ENCODE measurements at places on chromosomes 13 and 19. TPM values are rescaled to one million over a fixed set of nuclear protein-coding genes. Genes with fewer than 3 reads are reported as not detected.

The ZNF880 gene
- total RNA-seq: 49.1 TPM

The ACP5 gene
- 12.4 TPM for total RNA-seq

The DZIP1 gene
- total RNA-seq: 24.2 TPM

The METTL21C gene
- total RNA-seq: not detected

The SERPINE3 gene
- total RNA-seq: 0.17 TPM

The SNRPD2 gene
- 169 TPM for total RNA-seq

The UBE2L5 gene
- total RNA-seq: not detected

The PRR22 gene
- 1.0 TPM for total RNA-seq

The SOHLH2 gene
- total RNA-seq: 3.5 TPM

The P2RY11 gene
- 4.0 TPM for total RNA-seq

The ZNF100 gene
- 19.4 TPM for total RNA-seq

The MKNK2 gene
- 159 TPM for total RNA-seq

The DIAPH3 gene
- 19.5 TPM for total RNA-seq

The MBD3L3 gene
- total RNA-seq: not detected

The IFNL1 gene
- not detected for total RNA-seq

The GTPBP3 gene
- 78.6 TPM for total RNA-seq

Data from GM23338 (cell line).